NCI-H82 (cell line): ENCODE measurements at places on chromosomes 11 and 22.

GRCh38 chr22:33427461-33427860 is 369.3 kb upstream of the SYN3 start:
- no peak for DNase-seq

GRCh38 chr11:5620651-5621521 is 3.9 kb upstream of the TRIM34 start:
- DNase-seq = no peak

- no peak for DNase-seq
Observed at GRCh38 chr11:25293166-25293565, 796.3 kb downstream of the LUZP2 start.

GRCh38 chr11:130827451-130828377 is 88.6 kb downstream of the SNX19 start:
- peak; percentile 73 for DNase-seq

- peak; percentile 63 for DNase-seq
Observed at GRCh38 chr11:126581871-126582648, 226.6 kb downstream of the ST3GAL4 start.

DNA sequence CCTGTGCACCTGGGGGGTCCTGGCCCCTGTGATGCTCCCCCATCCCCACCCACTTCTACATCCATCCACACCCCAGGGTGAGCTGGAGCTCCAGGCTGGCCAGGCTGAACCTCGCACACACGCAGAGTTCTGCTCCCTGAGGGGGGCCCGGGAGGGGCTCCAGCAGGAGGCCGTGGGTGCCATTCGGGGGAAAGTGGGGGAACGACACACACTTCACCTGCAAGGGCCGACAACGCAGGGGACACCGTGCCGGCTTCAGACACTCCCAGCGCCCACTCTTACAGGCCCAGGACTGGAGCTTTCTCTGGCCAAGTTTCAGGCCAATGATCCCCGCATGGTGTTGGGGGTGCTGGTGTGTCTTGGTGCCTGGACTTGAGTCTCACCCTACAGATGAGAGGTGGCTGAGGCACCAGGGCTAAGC is 20.0 kb upstream of the TALDO1 start:
- no peak for DNase-seq

DNA sequence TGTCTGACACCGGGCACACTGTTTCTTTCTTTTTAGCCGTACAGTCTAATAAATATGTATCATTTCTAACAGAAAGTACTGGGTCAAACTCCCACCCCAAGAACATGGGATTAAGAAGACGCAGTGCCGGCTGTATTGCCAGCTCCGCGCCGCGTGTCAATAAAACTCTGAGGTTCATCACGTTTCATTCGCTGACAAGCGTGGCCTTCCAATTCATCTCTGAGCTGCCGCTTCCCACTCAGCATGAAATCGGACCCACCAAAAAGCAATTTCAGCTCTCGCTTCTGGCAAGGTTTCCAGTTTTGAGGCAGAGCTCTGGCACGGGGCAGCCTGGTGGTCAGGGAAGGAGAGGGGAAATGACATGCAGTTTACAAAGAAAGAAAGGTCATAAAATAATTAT is 819.8 kb downstream of the OPCML start:
- no peak for DNase-seq

DNA sequence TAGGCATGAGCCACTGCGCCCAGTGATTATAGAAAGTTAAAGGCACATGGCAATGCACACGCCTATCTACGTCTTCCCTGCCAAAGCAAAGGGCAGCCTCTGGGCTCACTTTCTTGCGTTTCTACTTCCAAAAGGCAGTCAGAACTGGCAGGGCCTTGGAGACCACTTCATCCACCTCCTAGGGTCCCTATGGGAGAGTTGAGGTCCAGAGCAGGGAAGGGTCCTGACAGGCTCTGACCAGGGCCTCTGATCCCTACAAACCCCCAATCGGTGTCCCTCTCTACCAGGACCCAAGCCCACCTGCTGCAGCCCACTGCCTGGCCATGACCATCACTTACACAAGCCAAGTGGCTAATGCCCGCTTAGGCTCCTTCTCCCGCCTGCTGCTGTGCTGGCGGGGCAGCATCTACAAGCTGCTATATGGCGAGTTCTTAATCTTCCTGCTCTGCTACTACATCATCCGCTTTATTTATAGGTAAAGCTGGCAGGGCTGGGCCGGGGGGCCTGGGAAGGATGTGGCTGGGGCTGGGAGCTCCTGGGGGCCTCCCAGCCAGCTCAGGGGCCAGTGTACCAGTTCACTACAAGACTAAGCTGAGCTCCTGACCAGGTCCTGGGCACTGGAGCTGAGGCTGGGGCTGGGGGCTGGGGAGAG is 1.5 kb downstream of the BEST1 start:
- peak; percentile 30 for DNase-seq

DNA sequence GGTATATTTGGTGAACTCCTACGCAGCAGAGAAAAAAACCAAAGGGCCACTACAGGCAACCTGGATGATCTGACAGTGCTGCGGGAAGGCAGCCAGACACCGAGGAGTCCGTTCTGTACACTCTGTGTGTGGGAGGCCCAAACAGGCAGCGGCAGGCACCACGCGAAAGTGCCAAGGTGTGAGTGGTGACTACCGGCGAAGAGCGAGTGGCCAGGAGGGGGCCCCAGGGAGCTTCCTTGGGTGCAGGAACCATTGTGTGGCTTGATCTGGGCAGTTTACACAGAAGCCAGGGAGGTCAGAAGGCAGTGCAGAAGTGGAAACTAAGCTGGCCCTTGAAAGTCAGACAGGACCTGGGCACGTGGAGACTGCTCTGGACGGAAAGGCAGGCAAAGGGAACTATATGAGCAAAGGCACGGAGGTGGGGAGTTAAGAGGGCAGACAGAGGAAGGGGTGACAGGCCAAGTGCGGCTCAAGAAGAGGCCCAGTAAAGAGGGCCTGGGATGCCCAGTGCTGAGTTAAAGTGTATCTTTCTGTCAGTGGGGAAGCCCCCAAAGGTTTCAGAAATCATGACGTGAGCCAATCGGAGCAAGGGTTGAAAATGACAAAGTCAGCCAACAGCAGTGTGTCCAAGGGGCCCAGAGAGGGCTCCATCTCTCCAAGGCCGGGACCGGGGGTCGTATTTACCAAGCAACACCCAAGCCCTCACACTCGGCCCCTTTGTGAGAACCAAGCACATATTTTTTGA is 10.6 kb downstream of the TMEM184B start:
- DNase-seq = peak; percentile 39

DNA sequence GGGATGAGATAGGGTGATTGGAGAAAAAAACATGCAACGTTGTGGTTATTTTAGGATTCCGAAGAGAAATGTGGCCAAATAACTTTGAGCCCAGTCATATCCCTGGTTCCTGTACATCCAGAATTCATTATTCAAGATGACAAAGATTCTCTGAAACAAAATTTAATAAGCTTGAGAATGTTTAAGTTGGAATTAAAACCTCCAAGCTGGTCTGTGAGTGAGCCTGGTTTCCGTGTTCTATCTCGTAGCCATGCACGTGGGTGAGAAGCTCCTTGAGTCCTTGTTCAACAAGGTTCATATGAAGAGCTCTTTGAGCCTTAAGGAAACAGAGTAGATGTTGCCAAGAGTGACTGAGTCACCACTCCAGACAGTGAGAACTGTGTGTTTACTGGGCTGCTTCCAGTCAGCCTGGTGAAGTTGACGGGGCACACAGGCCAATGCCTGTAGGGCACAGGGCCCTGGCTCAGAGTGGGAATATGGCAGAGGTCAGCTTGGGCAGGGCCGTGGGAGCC is 206.5 kb downstream of the NAV2 start:
- no peak for DNase-seq

DNA sequence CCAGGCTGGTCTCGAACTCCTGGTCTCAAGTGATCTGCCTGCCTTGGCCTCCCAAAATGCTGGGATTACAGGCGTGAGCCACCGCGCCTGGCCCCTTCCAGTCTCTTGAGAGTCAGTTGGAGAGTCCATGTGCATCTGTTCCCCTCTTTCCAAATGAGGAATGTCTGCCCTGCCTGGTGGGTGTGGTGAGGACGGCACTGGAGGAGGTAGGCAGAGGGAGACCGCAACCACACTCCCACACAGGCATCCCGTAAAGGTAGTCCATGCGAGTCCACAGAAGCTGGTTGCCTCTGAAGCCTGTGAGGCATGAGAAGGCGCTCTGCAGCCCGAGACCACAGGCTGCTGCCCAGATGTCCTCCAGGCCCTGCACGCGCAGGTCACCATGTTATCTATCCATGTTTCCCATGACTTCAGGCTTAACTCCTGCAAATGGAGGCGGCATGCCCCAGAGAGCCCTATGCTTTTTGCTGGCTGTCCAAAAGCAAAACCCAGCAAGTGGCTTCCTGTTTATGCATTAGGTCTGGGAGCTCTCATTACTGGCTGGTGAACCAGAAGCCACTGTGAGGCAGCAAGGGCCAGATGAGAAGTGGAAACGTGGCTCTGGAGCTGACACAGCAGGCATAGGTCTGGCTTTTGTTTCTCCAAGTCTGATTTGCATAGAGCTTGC is 43.4 kb downstream of the GRIK4 start:
- DNase-seq = no peak

- DNase-seq = peak; percentile 51
Observed at GRCh38 chr11:70710601-70711000, 312.3 kb downstream of the CTTN start.

DNA sequence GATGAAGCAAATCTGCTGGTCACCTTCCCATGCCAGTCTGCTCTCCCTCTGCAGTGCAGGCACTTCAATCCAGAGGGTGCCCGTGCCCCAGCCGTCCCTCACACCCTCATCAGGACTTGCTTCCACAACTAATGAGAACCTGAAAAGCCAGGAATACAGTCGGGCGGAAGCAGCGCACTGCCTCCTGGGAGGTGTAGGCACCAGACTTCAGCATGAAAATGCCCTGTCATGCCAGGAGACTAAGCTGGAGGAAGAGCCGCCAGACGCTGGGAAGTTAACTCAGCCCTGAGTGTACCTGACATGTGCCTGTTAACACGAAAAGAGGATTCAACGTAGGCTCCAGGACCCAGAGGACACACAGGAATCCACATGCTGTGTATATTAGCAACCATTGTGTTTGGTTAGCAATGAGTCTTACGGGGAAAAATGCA is 40.1 kb upstream of the FLI1 start:
- DNase-seq = no peak

GRCh38 chr11:70872955-70873735 is 379.2 kb downstream of the SHANK2 start:
- no peak for DNase-seq

- DNase-seq = no peak
Observed at GRCh38 chr11:84103096-84103495, 816.9 kb upstream of the CCDC90B start.

- no peak for DNase-seq
Observed at GRCh38 chr11:134339756-134340155, 8.0 kb downstream of the GLB1L2 start.

GRCh38 chr11:17855531-17856290 is 121.1 kb downstream of the KCNC1 start:
- DNase-seq = no peak

GRCh38 chr11:62266558-62266957 is 3.4 kb upstream of the SCGB2A2 start:
- DNase-seq = no peak

- DNase-seq = no peak
Observed at GRCh38 chr22:33851821-33852384, 68.4 kb downstream of the LARGE1 start.

- no peak for DNase-seq
Observed at GRCh38 chr11:91926965-91927364, 297.7 kb upstream of the FAT3 start.

DNA sequence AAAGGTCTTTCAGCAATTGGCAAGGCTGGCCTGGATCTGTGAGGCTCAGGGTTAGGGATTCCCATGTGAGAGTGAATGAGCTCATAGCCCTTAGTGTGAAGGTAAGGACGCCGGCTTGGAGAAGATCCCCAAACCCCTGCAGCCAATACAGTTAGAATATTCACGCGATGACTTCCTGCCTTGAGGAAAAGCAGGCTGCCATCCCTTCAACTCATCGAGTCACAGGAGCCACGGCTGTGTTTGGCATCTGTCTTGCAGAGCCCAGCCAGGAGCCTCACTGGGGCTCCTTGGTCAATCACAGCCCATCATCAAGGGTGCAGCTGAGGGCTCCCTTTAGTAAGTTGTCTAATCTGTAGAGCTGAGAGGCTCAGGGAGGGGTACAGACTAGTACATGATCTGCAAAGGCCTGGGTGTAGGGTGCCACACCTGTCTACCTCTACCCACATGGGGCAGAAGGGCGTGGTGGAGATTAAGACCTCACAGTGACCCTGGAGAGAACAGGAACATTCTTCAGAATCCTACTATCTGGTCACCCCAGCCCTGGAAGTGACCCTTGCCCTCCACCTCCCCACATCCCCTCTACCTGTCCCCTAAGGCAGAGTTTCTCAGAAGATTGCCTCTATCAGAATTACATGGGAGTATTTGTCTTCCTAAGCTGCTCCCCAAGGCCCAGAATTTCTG is 18.5 kb downstream of the IL10RA start:
- DNase-seq = no peak

DNA sequence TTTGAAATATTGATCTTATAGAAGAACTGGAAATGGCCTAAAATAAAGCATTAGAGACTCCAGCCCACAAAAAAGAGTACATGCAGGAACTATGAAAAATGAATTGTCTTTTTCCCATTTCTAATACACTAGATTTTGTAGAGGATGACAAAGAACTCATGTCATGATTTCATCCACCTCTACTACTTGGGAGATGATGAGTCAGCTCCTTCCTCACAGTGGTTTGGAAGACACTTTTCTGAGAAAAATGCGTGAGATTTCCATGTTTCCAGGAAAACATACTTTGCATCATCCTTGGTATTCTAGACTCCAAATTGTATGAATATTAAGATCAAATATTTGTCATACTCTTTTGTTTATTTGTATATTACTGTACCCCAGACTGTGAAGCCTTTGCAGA is 500.5 kb downstream of the FAM181B start:
- DNase-seq = no peak

- peak; percentile 17 for DNase-seq
Observed at GRCh38 chr11:122264121-122264520, 148.1 kb upstream of the BLID start.

- DNase-seq = no peak
Observed at GRCh38 chr22:46580940-46581537, 39.1 kb upstream of the GRAMD4 start.

DNA sequence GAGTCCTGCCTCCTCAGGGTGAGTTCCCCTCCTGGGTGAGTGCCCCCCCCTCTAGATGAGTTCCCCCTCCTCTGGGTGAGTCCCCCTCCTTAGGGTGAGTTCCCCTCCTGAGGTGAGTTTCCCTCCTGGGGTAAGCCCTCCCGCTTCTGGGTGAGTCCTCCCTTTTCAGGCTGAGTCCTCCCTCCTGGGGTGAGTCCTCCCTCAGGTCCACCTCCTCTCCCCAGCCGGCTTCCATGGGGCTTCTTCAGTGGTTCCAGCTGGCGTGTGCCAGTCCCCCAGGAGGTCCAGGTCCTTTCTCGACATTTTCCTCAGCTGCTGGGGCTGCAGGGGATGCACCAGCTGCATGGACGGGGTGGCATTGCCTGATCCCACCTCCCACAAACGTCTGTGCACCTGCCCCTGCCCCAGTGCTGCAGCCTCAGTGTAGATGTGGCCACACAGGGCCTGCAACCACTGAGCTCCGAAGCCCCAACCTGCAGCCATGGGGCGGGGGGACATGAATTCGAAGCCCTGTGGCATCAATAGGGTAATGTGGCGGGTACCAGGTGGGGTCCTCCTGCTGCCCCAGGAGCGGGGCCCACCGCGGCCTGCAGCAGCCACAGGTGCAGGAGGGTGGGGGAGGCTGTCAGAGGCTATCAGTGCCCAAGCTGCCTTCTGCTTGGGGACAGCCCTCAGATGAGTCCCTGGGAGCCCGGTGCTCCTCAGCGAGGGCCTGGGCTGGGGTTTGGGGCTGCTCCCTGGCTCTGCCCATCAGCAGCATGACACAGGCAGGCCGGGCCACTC is 101.3 kb upstream of the FGF3 start:
- DNase-seq = no peak
